ENCODE measurements at places on chromosomes 2 and 18.

DNA sequence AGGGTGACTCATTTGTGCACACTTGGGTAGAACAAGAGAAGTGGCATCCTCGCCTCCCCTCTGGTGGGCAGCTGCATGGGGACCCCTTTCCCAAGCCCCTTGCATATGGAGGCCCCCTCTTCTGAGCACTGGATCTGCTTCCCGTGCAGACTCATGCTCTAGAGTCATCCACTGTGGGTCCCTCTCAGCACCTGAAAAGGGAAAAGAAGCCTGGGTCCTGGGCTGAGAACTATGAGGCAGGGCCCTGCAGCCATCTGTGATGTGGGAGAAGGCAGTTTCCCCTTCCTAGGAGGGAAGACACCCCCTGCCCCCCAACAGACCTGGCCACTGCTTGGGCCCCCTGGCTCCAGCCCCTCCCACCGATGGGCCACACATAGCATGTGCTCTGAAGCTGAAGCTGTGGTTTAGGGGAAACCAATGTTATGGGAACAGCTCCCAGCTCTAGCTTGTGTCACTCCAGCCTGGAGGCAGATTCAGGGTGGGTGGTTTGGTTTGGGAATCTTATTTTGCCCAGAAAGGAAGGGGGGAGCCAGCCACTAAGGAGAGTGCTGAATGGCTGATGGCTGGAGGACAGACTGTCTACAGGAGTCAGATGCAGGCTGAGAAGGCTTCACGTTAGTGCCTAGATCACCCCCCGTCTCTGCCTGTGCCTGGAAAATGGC lies 172.8 kb downstream of the GLI2 start:
- DNase-seq: no peak

DNA sequence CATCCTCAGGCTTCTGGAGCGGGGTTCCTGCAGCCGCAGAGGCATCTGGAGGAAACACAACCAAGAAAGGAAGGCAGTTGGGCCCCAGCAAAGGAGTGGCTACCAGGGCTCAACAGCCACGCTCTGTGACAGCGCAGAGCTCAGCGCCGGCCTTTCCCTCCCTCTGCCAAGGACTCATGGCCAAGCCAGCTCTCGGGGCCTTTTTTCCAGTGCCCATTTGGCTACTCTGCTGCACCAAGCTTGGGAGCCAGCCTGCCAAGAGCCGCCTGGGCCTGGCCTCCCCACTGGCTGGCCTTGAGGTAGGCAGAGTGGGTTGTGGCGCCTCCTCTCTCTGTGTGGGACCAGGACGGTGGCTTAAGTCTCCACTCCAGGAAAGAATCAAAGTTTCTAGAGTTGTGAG lies 7.2 kb upstream of the CCDC74A start:
- DNase-seq: no peak

GRCh38 chr18:2597639-2598038 lies 26.3 kb downstream of the NDC80 start:
- no peak for DNase-seq

DNA sequence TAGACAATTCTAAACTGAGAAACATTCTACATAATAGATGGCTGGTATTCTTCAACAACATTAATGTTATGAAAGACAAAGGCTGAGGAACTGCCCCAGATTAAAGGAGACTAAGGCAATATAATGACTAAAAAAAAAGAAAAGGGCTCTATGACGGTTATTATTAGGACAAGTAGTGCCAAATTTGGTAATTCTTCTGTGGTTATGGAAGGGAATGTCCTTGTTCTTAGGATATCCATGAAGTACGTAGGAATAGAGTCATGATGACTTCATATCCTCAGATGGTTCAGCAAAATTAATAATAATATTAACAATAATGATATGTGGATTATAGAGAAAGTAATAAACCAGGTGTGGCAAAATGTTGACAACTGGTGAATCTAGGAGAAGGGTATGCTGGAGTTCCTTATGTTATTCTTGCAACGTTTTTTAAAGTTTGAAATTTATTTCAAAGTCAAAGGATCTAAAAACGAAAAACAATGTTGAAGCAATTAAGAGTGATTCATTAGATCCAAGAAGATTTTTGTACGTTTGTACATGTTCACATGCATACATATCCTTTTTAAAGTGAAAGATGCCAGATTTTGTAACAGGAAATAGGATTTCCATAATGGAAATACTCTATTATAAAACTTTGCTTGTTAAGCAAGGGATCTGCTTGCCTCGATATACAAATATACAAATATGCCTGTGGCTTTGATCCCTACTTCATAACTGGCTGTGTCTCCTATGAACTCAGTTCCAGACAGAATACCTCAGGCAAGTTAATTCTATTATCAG lies 27.7 kb upstream of the STRN start:
- no peak for DNase-seq

DNA sequence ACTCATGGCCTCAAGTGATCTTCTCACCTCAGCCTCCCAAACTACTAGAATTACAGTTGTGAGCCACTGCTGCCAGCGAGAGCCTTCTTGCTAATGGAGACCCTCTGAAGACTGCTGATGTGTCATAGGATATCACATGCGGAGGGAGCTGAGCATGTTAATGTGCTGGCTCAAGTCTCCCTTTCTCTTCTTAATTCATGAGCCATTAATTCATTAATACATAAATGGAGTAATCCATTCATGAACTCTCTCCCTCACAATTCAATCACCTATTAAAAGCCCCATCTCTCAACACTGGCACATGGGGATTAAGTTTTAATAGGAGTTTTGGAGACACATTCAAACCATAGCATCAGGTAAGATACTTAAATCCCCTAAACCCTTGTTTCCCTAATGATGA lies 54.8 kb downstream of the SYT4 start:
- DNase-seq: no peak

- no peak for DNase-seq
Measured at GRCh38 chr18:3747176-3747973, 297.4 kb downstream of the TGIF1 start.

- DNase-seq: peak; percentile 97
Measured at GRCh38 chr2:54859997-54860701, 136.7 kb downstream of the EML6 start.

GRCh38 chr2:15941481-15941850 lies 1.1 kb downstream of the MYCN start:
- no peak for DNase-seq

DNA sequence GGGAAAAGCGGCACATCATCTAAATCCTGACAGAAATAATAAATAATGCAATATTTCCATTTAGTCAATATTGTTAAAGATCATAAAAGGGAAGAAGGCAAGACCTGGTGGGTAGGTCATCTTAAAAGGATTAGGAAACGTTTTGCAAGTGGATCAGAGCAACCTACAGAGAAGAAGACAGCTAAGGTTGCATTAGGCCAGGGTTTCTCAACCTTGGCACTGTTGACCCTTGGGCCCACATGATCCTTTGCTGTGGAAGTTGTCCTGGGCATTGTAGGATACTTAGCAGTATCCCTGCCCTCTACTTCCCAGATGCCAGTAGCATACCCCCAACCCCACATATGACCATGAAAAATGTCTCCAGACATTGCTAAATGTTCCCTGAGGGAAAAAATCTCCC lies 55.0 kb downstream of the KLF7 start:
- DNase-seq: no peak

- DNase-seq: no peak
Measured at GRCh38 chr18:47724186-47724975, 206.1 kb downstream of the SMAD2 start.

DNA sequence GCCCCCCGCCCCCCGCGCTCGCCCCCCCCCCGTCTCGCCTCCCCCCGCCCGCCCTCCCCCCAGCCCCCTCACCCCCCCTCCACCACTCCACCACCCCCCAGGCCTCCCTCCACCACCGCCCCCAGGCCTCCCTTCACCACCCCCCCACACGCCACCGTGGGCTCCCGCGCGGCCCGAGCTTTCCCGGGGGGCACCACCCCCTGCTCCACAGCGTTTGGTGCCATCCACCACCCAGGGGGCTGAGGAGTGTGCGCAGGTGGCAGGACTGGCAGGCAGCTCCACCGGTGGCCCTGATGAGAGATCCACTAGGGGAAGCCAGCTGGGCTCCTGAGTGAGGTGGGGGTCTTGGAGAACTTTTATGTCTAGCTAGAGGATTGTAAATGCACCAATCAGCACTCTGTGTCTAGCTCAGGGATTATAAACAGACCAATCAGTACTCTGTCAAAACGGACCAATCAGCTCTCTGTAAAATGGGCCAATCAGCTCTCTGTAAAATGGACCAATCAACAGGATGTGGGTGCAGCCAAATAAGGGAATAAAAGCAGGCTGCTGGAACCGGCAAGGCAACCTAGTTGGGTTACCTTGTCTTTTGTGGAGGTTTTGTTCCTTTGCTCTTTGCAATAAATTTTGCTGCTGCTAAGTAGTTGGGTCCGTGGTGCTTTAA lies 43.0 kb upstream of the ITSN2 start:
- DNase-seq: no peak

- DNase-seq: no peak
Measured at GRCh38 chr2:17615147-17615546, 74.7 kb downstream of the VSNL1 start.

DNA sequence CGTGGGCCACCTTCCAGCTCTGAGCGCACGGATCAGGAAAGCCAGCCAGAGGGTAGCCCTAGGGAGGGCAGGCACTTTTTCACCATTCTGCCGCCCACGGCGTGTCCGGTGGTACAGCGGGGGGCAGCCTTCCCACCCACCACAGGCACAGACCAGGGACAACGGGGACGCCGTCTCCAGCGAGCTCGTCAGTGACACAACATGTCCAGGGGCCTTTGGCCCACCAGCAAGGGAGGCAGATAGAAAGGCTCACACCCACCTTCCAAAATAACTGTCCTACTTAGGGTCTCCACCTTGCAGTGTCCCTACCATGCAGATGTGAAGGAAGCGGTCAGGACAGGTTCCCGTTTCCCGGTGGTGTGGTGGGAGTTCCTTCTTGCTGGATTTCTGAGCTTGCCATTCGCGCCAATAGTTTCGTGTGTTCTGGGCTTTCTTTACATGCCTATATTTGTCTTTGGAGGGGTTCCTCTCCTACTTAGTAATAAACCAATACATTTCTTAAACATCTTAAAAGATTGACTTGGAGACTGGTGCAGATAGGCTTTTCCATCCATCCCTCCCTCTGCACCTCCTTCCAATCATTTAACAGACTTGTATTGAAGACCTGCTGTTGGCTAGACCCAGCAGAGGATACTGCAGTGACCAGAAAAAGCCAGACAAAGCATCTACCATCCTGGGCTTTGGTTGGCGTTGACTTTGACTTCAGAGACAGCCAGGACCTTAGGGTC lies 872 bp downstream of the ASB1 start:
- DNase-seq: no peak

GRCh38 chr2:54052825-54053718 lies 62.3 kb upstream of the ACYP2 start:
- peak; percentile 10 for DNase-seq

DNA sequence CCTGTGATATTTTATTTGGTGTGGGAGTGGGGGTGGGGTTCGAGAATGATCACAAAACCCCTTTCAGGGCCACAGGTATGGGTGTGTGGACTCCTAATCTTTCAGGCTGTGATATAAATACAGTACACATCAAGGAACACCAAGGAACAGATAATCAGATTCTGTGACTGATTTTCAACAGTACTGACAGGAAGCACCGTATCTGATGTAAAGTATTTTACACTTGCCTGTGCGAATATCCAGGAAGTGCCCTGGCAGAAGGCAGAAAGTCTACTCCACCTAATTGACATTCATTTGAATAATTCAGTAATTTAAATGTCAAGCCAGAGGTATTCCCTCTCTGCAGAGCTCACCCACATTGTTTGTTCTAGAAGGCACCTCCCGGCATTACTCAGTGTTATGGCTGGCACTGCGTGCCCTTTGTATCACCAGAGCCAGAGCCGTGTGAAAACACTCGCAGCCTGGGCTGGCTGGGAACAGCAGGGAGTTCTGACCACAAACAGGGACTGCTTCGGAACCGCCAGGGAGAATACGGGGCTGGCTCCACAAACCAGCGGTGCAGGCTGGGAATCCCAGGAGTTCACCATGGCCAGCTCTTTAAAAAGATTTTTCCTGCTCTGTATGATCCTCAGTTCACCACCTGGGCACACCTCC lies 91.8 kb downstream of the ACVR1 start:
- peak; percentile 49 for DNase-seq

DNA sequence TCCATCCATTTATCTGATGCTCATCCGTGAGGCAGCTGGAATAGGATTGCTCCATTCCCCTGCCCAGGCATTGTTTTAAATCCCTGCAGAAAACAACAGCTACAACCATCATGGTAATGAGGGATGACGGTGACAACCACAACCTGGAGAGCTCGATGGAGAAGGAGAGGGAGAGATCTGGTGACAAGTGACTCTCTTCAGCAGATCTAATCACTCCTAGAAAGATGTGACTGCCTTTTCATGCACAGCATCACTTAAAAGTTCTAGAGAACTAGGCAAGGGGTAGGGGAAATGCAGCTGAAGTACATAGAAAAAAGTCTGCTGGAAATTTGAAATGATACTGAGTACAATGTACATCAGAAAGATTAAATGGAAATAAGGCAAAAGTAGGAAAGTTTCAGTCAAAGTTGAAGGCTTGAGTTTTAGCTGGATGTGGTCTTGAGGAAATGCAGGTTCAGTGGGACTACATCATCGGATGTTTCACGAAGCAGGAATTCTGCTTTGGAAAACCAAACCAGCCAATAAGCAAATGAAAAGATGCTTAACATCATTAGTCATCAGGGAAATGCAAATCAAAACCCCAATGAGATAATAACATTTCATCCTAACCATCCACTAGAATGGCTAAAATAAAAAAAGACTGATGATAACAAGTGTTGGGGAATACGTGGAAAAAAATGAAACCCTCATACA lies 6.8 kb upstream of the ARHGAP25 start:
- DNase-seq: no peak

DNA sequence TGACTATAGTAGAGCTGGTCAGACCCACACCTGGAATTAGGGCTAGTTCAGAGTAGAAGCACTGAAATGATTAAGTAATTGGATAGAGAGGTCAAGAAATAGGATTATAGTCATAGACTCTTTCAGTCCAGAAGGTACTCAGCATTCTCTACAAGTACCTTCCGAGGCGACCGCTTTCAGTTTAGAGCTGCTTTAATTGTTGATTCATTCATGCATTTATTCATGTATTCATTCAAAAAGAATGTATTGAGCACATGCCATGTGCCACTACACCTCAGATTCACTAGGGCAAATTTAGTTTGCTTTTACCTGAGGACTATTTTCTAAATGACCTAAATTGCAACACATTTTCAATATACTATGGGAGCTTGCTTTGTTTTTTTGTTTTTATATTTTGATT lies 48.7 kb downstream of the CRIM1 start:
- peak; percentile 91 for DNase-seq

DNA sequence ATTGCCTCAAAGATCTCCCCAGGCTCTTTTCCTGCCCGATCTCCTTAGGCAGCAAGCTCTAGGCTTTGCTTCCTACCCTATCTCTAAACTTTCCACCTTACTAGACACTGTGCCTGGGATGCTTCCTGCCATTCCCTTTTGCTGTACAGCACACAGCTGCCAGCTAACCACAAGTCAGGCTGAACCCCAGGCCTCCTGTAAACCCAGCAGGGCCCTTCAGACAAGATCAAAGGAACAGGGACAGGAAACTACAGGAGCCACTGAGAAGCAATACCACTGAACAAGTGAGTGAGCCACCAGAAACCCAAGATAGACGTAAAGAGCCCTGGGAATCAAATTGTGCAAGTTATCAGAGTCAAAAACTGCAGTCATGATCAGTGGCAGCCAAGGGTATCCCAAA lies 180.7 kb downstream of the SUCLG1 start:
- no peak for DNase-seq

- DNase-seq: no peak
Measured at GRCh38 chr18:79405019-79405780, 9.5 kb downstream of the NFATC1 start.

- peak; percentile 38 for DNase-seq
Measured at GRCh38 chr2:202278036-202278760, 12.6 kb downstream of the NOP58 start.

- DNase-seq: no peak
Measured at GRCh38 chr2:239731422-239731821, 293.7 kb downstream of the NDUFA10 start.
